Neural progenitor cell (in vitro differentiated cells): ENCODE measurements at places on chromosomes 2 and 18.
A peak's percentile ranks its signal among the peaks of the same experiment; 100 is the strongest.

GRCh38 chr2:143936538-143936847, 583.4 kb downstream of the ZEB2 start:
- H3K27ac ChIP-seq: no peak overlapping the region
- peaks cover 8% of the 10 kb centered on the region for H3K27me3 ChIP-seq
- peak overlapping the region; percentile 47 for H3K4me3 ChIP-seq

GRCh38 chr2:56049233-56049845, 125.8 kb upstream of the EFEMP1 start:
- H3K27me3 ChIP-seq: no peaks in the 10 kb centered on the region
- DNase-seq: no peak
- H3K4me1 ChIP-seq: peaks cover 30% of the 10 kb centered on the region
- H3K27ac ChIP-seq: no peak overlapping the region
- H3K4me3 ChIP-seq: no peak overlapping the region

DNA sequence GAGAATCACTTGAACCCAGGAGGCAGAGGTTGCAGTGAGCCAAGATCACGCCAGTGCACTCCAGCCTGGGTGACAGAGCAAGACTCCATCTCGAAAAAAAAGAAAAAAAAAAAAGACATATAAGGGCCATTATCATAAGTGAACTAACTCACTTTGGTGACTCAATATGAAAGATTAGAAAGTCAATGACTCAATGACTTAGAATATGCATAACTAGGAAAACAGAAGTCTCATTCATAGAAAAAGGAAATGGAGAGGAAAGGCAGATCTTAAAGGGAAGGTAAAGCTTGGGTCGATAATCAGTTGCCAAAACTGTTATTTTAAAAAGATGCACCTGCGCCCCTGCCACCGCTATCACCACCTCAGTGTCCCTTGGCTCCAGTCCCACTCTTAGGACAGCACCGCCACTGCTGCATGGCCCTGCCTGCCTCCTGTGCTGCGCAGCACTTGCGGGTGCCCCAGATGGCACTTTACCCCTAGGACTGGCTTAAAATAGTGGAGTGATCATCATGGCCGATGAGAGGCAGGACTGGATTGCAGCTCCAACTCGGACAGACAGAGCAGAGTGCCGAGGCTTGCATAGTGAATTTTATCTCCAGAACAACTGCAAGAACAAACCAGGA, 54.7 kb downstream of the INO80D start:
- H3K4me3 ChIP-seq: no peak overlapping the region
- no peaks in the 10 kb centered on the region for H3K27me3 ChIP-seq
- peaks cover 9% of the 10 kb centered on the region for H3K36me3 ChIP-seq
- H3K27ac ChIP-seq: no peak overlapping the region

DNA sequence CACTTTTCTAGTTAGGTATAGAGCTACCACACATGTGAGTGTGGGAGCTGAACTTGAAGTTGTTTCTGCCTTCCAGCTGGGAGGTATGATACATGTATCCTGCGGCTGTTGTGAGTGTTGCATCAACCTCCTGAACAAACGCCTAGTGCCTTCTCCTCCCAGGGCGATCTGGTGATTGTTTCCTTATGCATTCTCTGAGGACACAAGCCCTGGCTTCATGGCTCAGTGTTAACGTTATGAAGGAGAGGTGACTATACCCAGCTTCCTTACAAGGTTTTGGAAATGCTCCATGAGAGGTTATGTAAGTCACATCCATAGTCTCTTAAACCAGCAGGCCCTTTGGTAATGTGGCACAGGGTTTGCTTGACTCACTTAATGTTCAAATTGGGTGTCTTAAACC, 64.9 kb downstream of the SPRED2 start:
- peaks cover 43% of the 10 kb centered on the region for H3K4me1 ChIP-seq
- no peak overlapping the region for H3K4me3 ChIP-seq
- H3K36me3 ChIP-seq: no peaks in the 10 kb centered on the region
- H3K27ac ChIP-seq: no peak overlapping the region
- H3K27me3 ChIP-seq: no peaks in the 10 kb centered on the region
- no peak for DNase-seq

- DNase-seq: no peak
- peaks cover 31% of the 10 kb centered on the region for H3K4me1 ChIP-seq
- no peaks in the 10 kb centered on the region for H3K27me3 ChIP-seq
- H3K36me3 ChIP-seq: no peaks in the 10 kb centered on the region
Observed at GRCh38 chr2:45833301-45833967, 182.0 kb downstream of the PRKCE start.

DNA sequence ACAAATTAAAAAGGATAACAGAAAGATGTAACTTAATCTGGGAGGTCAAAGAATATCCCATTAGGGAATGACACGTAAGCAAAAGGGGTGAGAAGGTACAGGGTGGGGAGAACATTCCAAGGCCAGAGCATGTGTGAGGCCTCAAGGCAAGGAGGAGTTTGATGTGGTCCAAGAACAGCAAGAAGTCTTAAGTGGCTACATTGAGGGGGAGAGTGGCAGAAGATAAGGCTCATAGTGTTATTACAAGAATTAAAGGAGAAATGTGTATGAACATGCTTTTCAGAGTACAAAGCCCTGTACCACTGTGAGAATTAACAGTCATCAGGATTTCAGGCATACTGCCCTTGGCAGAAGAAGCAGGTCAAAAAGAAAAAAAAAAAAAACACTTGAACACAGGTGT, 174.4 kb upstream of the ERBB4 start:
- no peaks in the 10 kb centered on the region for H3K27me3 ChIP-seq
- H3K36me3 ChIP-seq: no peaks in the 10 kb centered on the region
- no peak for DNase-seq
- no peak overlapping the region for H3K27ac ChIP-seq
- peaks cover 10% of the 10 kb centered on the region for H3K4me1 ChIP-seq
- no peak overlapping the region for H3K4me3 ChIP-seq

DNA sequence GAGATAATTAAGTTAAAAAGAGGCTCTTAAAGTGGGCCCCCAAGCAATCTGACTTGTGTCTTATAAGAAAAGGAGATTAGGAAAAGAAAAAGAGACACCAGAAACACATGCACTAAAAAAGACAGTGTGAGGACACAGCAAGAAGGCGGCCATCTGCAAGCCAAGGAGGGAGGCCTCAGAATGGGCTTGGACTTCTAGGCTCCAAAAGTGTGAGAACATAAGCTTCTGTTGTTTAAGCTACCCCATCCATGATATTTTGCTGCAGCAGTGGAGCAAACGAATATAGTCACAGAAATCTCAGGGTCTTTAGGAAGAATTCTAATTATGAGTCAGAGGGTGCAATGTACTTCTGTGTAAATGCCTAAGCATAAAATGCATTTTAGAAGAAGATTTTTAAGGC, 399.3 kb upstream of the MMADHC start:
- no peaks in the 10 kb centered on the region for H3K27me3 ChIP-seq
- no peak overlapping the region for H3K27ac ChIP-seq
- no peaks in the 10 kb centered on the region for H3K4me1 ChIP-seq
- DNase-seq: no peak

GRCh38 chr2:28664120-28664842, 87.3 kb upstream of the PPP1CB start:
- H3K27ac ChIP-seq: no peak overlapping the region
- DNase-seq: peak; percentile 54
- no peak overlapping the region for H3K4me3 ChIP-seq
- no peaks in the 10 kb centered on the region for H3K27me3 ChIP-seq

DNA sequence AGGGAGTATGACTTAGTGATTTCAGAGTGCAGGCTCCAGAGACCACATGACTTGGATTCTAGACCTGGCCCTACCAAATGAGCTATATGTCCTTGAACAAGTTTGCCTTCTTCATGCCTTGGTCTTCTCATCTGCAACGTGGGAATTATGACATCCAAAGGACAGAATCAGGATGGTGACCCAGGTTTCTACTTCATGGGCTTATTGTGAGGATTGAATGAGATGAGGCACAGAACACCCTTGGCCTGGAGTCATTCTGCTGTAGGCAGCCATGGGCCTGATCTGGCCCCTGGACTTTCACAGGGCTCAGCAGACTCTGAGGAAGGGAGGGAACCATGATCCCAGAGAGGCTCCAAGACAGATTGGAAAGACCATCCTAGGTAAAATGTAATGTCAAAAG, 85.6 kb upstream of the HAAO start:
- H3K4me3 ChIP-seq: no peak overlapping the region
- no peaks in the 10 kb centered on the region for H3K36me3 ChIP-seq
- no peaks in the 10 kb centered on the region for H3K4me1 ChIP-seq
- H3K27me3 ChIP-seq: no peaks in the 10 kb centered on the region
- no peak overlapping the region for H3K27ac ChIP-seq

- H3K36me3 ChIP-seq: no peaks in the 10 kb centered on the region
- H3K4me1 ChIP-seq: no peaks in the 10 kb centered on the region
- no peak overlapping the region for H3K4me3 ChIP-seq
- H3K27me3 ChIP-seq: no peaks in the 10 kb centered on the region
- H3K27ac ChIP-seq: no peak overlapping the region
- DNase-seq: no peak
Observed at GRCh38 chr2:187875261-187876141, 321.3 kb upstream of the TFPI start.

DNA sequence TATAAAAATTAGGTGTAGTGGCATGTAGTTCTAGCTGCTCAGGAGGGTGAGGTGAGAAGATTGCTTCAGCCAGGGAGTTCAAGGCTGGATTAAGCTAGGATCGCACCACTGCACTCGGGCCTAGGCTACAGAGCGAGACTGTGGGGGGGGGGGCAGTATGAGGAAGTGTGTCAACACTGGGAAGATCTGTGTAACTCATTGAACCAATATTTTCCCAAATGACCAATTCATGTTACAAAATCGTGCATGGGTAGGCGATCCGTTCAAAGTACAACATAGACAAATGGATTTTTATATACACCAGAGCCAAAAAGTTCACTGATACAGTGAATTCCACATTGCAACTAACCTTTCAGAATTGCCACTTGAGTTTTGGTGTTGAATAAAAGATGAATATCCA, 8.1 kb downstream of the SMAD4 start:
- H3K36me3 ChIP-seq: peaks cover 6% of the 10 kb centered on the region
- no peak overlapping the region for H3K27ac ChIP-seq
- DNase-seq: no peak

DNA sequence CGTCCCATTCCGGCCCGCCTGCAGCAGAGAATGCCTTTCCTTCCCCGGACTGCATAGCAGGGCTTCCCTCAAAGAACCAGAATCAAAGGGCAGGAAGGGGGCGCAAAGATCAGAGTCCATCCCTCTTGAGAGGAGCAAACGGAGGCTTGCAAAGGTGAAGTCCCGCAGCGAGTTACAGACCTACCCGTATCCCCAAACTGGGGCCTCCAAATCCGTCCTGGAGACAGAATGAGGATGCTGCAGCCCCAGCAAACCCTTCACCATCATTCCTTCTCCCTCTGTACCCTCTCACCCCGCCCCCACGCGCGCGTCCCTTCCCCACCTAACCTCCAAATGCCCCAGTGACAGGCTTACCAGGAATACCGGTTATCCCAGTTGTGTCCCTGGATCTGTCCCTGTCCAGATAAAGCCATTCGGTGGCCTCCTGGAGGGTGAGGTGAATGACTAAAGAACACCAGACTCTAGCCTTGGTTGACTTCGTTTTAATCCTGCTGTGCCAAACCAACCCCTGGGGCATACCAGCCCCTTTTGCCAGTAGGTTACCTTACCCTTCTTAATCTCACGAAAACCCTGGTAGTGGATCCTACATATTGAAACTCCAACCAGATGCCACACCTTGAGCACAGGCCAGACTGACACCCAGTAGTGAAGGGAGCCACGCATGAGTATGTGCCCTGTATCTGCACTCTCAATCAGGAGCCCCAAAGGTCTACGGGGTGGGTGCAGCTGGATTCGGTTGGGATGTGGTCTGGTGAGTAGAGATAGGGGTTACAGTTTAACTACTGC, 961 bp upstream of the SLC40A1 start:
- H3K4me1 ChIP-seq: peaks cover 5% of the 10 kb centered on the region
- H3K4me3 ChIP-seq: peak overlapping the region; percentile 81
- no peaks in the 10 kb centered on the region for H3K36me3 ChIP-seq
- DNase-seq: peak; percentile 50
- peaks cover 99% of the 10 kb centered on the region for H3K27me3 ChIP-seq

- peaks cover 17% of the 10 kb centered on the region for H3K36me3 ChIP-seq
- DNase-seq: no peak
- no peaks in the 10 kb centered on the region for H3K27me3 ChIP-seq
- H3K27ac ChIP-seq: no peak overlapping the region
Observed at GRCh38 chr2:79552653-79553052, 39.8 kb downstream of the CTNNA2 start.

DNA sequence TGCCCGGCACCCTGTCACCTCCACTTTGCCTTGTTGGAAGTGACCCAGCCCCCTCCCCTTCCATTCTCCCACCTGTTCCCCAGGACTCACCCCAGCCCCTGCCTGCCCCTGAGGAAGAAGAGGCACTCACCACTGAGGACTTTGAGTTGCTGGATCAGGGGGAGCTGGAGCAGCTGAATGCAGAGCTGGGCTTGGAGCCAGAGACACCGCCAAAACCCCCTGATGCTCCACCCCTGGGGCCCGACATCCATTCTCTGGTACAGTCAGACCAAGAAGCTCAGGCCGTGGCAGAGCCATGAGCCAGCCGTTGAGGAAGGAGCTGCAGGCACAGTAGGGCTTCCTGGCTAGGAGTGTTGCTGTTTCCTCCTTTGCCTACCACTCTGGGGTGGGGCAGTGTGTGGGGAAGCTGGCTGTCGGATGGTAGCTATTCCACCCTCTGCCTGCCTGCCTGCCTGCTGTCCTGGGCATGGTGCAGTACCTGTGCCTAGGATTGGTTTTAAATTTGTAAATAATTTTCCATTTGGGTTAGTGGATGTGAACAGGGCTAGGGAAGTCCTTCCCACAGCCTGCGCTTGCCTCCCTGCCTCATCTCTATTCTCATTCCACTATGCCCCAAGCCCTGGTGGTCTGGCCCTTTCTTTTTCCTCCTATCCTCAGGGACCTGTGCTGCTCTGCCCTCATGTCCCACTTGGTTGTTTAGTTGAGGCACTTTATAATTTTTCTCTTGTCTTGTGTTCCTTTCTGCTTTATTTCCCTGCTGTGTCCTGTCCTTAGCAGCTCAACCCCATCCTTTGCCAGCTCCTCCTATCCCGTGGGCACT, 4.5 kb downstream of the RETREG2 start:
- no peaks in the 10 kb centered on the region for H3K27me3 ChIP-seq
- no peaks in the 10 kb centered on the region for H3K36me3 ChIP-seq
- no peak for DNase-seq
- no peak overlapping the region for H3K27ac ChIP-seq

GRCh38 chr18:22828171-22828570, 105.0 kb upstream of the RBBP8 start:
- peaks cover 1% of the 10 kb centered on the region for H3K4me1 ChIP-seq
- no peaks in the 10 kb centered on the region for H3K27me3 ChIP-seq
- no peak overlapping the region for H3K27ac ChIP-seq
- H3K36me3 ChIP-seq: no peaks in the 10 kb centered on the region
- no peak overlapping the region for H3K4me3 ChIP-seq

DNA sequence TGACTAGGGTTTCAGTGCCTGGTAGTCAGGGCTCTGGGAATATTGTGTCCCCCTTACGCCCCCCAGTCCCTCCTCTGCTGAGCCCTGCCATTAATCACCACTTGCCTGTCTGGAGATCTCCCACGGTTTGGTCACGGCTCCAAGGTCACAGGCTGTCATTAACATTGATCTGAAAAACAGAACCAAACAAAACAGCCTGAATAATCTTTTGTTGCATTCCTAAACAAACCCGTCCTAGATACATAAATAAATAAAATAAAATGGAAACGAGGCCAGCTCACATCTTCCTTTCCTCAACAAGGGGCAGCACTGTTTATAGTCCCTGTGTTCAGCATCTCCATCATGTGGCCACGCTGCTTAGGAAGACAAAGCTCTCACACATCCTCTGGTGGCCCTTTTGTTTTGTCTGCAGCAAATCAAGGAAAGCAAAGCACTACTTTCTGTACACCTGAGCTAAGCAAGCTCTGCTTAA, 282.8 kb downstream of the AGPS start:
- H3K36me3 ChIP-seq: no peaks in the 10 kb centered on the region
- DNase-seq: no peak
- H3K4me3 ChIP-seq: no peak overlapping the region
- peaks cover 20% of the 10 kb centered on the region for H3K4me1 ChIP-seq

GRCh38 chr2:109385506-109385905, 228.3 kb downstream of the SEPTIN10 start:
- no peak overlapping the region for H3K4me3 ChIP-seq
- H3K36me3 ChIP-seq: no peaks in the 10 kb centered on the region
- no peaks in the 10 kb centered on the region for H3K27me3 ChIP-seq
- no peak overlapping the region for H3K27ac ChIP-seq
